ENCODE measurements at places on chromosomes 1 and 21.

GRCh38 chr1:180365039-180365438, 135.0 kb downstream of the LHX4 start:
- H3K27ac ChIP-seq: no peak overlapping the region
- H3K4me3 ChIP-seq: no peak overlapping the region
- H3K27me3 ChIP-seq: no peaks in the 10 kb centered on the region
- DNase-seq: peak; percentile 6

- H3K36me3 ChIP-seq: peaks cover 11% of the 10 kb centered on the region
- H3K27ac ChIP-seq: no peak overlapping the region
- DNase-seq: no peak
- H3K27me3 ChIP-seq: no peaks in the 10 kb centered on the region
Observed at GRCh38 chr1:46556822-46557221, 5.4 kb upstream of the KNCN start.

- no peak overlapping the region for H3K4me3 ChIP-seq
- peaks cover 30% of the 10 kb centered on the region for H3K4me1 ChIP-seq
Observed at GRCh38 chr1:225467193-225468020, 39.6 kb upstream of the LBR start.

DNA sequence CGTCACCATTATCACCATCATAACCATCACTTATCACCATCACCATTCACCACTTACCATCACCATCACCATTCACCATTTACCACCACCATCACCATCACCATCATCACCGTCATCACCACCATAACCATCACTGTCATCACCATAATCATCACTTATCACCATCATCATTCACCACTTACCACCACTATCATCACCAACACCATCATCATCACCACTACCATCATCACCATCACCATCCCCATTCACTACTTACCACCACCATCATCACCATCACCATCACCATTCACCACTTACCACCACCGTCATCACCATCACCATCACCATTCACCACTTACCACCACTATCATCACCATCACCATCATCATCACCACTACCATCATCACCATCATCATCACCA, 151.8 kb downstream of the CAMTA1 start:
- H3K4me1 ChIP-seq: no peaks in the 10 kb centered on the region
- no peak overlapping the region for H3K27ac ChIP-seq
- H3K36me3 ChIP-seq: no peaks in the 10 kb centered on the region

GRCh38 chr1:198254521-198254920, 97.7 kb downstream of the NEK7 start:
- H3K27me3 ChIP-seq: no peaks in the 10 kb centered on the region
- H3K4me1 ChIP-seq: peaks cover 3% of the 10 kb centered on the region
- H3K4me3 ChIP-seq: no peak overlapping the region
- no peak overlapping the region for H3K27ac ChIP-seq
- no peaks in the 10 kb centered on the region for H3K36me3 ChIP-seq

GRCh38 chr1:4657244-4657789, 2.9 kb downstream of the AJAP1 start:
- no peak for DNase-seq
- peaks cover 73% of the 10 kb centered on the region for H3K27me3 ChIP-seq
- H3K27ac ChIP-seq: no peak overlapping the region
- H3K4me1 ChIP-seq: peaks cover 24% of the 10 kb centered on the region

DNA sequence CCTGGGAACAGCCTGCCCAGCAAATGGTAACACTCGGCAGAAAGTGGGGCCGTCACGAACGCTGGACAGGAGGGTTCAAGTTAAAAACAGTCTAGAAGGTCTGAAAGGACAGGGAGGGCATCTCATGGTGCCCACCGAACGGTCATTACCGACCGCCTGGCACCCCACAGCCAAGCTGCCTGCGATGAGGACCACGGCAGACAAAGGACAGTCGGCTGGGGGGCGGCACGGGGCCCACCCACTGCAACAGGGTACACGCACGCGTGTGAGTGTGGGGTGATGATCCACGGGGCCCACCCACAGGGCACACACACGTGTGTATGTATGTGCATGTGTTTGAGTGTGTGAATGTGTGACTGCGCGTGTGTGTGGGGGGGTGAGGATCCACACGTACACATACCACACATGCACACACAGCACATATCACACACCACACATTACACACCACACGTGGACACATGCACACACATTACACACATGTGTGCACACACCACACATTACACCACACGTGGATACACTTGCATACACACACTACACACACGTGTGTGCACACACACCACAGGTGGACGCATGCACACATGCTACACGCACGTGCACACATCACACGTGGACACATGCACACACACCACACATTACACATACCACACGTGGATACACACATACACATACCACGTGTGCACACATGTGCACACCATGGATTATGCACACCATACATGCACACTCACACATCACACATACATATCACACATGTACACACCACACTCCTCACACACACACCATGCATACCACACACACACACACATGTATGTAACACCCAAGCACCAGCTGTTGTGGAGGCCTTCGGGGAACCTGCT, 63.2 kb downstream of the SLC19A1 start:
- H3K27ac ChIP-seq: no peak overlapping the region
- no peak for DNase-seq
- no peak overlapping the region for H3K4me3 ChIP-seq
- H3K36me3 ChIP-seq: no peaks in the 10 kb centered on the region
- peaks cover 2% of the 10 kb centered on the region for H3K4me1 ChIP-seq
- H3K27me3 ChIP-seq: peaks cover 14% of the 10 kb centered on the region

DNA sequence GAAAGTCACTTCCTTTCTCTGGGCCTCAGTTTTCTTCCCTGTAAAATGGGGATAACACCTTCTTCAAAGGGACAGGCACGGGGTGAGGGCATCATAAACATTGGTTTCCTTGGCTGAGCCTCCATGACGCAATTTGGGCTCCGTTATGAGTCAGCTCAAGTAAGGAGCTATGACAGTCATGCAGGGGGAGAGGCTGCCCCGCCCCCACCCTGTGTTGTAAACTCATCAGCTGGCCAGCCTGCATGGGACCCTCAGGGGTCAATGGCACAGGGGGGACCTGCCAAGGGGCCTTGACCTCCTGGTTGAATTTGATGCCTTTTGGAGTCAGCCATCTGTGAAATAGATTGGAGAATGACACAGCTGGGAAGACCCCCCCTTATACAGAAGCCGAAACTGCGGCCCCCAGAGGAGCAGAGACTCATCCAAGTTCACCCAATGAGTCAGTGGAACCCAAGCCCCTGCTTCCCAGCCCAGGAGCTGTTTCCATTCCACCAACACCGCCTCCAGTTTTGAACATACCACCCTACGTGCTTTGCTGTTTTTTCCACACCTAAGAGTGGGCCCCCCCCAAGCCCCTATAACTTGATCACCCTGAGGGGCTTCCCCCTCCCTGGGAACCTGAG, 36.8 kb upstream of the RUNX3 start:
- no peaks in the 10 kb centered on the region for H3K27me3 ChIP-seq
- no peak overlapping the region for H3K4me3 ChIP-seq
- H3K36me3 ChIP-seq: no peaks in the 10 kb centered on the region
- no peak for DNase-seq

DNA sequence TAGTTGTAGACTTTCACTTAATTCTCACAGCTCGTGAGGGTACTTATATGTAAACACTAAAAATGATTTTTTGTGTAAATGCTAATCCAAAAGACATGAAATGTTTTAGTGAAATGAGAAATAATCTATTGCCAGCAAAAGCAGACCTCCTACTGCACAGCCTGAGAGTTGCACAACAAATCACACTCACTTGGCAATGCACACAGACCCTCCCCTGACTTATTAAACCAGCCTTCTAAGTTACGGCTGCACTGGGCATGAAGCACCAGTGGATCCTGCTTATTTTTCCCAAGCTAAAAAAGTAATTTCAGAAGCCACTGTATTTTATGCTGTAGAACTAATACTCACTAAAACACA, 10.3 kb downstream of the ERRFI1 start:
- no peaks in the 10 kb centered on the region for H3K27me3 ChIP-seq
- no peak for DNase-seq
- no peak overlapping the region for H3K4me3 ChIP-seq
- H3K4me1 ChIP-seq: peaks cover 9% of the 10 kb centered on the region

- no peaks in the 10 kb centered on the region for H3K27me3 ChIP-seq
- H3K4me1 ChIP-seq: peaks cover 2% of the 10 kb centered on the region
- H3K4me3 ChIP-seq: no peak overlapping the region
- peak overlapping the region; percentile 3 for H3K27ac ChIP-seq
- no peak for DNase-seq
Observed at GRCh38 chr1:80675454-80675853, 1125.3 kb upstream of the ADGRL2 start.

DNA sequence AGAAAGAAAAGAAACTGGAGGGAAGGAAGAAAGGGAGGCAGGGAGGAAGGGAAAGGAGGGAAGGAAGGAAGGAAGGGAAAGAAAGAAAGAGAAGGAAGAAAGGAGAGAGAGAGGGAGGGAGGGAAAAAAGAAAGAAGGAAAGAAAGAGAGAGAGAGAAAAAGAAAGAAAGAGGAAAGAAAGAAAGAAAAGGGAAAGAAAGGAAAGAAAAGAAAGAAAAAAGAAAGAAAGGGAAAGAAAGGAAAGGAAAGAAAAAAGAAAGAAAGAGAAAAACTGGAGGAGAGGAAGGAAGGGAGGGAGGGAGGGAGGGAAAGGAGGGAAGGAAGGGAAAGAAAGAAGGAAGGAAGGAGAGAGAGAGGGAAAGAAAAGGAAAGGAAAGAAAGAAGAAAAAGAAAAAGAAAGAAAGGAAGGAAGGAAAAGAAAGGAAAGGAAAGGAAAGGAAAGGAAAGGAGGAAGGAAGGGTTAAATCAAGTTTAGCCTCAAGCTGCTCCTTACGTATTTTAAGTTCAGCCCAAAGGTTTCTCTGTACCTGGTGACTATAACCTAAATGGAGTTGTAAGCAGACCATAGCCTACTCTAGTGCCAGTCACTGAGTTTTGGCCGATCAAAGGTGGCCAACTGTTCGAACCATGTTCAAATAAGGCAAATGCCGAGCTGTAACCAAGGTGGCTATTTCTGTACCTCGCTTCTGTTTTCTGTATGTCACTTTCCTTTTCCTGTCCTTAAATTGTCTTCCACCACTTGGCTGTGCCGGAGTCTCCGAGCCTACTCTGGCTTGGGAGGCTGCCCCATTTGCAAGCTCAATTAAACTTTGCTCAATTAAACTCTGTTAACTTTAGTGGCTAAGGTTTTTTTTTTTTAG, 37.8 kb upstream of the TMPRSS2 start:
- H3K27me3 ChIP-seq: peaks cover 4% of the 10 kb centered on the region
- no peak overlapping the region for H3K4me3 ChIP-seq
- H3K36me3 ChIP-seq: no peaks in the 10 kb centered on the region
- peaks cover 4% of the 10 kb centered on the region for H3K4me1 ChIP-seq
- H3K27ac ChIP-seq: no peak overlapping the region
- no peak for DNase-seq

All from neuronal stem cell (in vitro differentiated cells).